ENCODE measurements at places on chromosomes 11 and 22.
A peak's percentile ranks its signal among the peaks of the same experiment; 100 is the strongest.

DNA sequence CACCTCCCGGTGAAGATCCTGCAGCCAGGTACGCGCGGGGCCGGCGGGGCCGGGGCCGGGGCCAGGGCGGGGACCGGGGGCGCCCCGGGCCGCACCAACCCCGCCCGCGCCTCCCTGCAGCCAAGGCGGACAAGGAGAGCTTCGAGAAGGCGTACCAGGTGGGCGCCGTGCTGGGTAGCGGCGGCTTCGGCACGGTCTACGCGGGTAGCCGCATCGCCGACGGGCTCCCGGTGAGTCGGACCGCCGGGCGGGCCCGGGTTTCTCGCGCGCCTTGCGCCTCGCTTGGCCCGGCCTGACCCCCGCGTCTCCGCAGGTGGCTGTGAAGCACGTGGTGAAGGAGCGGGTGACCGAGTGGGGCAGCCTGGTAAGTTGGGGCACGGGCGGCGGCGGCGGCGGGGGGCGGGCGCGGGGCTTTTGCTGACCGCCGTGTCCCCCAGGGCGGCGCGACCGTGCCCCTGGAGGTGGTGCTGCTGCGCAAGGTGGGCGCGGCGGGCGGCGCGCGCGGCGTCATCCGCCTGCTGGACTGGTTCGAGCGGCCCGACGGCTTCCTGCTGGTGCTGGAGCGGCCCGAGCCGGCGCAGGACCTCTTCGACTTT lies 531 bp downstream of the PIM3 start:
- peak; percentile 86 for DNase-seq

DNA sequence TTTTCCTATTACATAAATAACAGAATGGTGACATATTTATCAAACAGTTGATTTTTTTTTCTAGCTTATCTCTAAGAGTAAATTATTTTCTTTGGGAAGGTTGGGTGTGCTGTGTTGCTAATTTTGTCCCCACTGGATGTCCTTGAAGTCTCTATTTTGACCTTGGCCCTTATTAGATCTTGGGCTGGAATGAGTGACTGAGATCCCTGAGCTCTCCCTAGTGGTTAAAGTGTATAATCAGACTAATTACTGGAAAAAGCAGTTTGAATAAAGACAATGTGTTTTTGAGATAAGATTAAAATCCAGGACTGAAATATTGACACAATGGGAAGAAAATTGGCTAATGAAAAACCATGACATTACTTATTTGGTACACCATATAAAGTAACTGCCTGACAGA lies 56.1 kb downstream of the AASDHPPT start:
- DNase-seq, result no peak

GRCh38 chr22:30612789-30613188 lies 5.8 kb downstream of the TCN2 start:
- no peak for DNase-seq

DNA sequence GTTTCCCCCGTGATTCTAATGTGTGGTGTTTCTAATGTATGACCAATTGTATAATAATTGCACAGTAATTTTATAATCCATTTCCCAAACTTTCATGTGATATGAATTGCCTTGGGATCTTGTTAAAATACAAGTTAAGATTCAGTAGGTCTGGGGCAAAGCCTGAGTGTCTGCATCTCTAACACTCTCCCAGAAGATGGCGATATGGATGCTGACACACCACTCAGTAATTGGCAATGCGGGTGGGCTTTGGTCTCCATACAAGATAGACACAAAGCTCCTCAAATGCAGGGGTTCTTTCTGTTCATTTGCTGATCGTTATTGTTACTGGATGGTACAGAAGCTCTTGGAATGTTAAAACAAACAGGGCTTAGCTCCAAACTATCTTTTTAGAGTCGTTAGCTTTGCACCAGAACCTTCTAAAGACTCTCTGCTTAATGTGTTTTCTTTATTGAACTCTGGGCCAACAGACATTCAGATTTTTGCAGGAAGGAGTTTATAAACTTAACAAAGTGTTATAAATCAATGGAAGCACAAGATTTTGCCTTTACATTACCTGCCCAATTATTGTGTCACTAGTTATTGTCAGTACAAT lies 45.4 kb upstream of the ANO3 start:
- DNase-seq, result no peak

DNA sequence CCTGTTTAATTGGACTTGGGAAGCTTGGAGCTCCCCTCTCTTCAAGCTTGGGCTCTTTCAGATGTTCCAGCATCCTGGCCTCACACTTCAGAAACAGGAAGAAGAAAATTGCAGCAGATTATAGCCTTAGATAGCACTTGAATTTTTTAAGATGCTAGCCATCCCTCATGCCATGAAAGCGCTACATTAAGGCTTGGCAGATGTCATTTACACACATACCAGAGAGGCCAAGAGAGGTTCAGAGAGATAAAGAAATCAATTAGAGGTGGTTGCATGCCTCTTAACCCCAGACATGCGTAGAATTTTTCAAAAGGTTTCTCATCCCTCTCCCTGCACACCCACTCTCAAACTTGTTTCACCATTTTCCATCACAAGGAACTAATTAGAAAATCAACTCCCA lies 31.9 kb upstream of the DBX1 start:
- DNase-seq, result no peak

DNA sequence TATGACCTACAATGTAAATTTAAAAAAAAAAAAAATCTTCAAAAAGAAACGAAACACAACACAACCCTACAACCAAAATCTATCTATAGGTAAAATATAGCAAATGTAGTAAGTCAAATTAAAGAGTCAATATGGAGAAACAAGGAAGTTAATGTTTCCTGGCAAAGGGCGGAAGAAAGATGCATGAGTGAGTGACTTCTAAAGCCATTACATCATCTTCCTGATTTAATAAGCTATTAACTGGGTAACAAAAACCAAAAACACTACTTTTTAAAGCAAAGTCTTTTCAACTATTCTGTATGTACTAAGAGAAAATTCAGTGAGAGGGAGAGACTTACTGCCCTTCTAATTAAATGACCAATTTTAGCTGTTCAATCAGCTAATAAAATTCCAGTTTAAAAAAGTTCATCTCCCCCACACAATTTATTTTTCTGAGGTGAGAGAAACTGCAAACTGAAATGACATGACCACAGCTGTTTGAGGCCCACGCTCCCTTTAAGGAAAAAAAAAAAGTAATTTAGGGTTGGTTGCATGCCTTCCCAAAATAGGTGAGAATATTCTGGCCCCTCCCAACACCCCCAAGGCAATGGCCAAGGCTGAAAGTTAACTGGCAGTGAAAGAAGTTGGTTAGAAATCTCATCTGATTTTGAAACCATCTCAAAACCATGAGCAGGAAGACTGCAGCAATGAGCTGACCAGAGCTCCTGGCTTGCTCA lies 5.9 kb downstream of the SF1 start:
- DNase-seq, result no peak

DNA sequence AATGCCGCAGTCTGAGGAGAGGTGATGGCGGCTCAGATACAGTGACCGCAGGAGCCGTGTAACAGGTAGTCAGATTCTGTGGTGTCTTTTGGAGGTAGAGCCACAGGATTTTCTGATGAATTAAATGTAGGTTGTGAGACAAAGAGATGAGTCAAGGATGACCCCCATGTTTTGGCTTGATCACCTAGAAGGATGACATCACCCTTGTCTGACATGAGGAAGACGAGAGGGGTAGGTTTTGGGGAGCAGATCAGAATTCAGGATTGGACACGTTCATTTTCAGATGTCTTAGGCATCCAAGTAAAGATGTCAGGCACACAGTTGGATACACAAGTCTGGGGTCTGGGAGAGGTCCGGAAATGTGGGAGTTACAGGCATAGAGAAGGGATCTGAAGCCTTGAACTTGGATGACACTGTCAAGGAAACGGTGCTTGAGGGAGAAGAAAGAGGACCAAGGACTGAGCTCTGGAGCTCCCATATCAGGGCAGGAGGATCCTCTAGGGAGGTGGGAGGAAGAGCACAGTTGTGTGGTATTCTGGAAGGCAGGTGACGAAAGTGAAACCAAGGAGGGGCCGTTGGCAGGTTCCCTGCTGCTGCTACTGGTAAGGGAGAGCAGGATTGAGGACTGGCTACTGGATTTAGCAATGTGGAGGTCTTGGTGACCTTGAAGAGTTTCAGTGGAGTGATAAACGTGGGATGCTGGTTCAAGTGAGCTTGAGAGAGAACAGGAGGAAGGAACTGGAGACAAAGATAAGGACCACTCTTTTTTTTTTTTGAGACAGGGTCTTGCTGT lies 12.6 kb upstream of the GDPD5 start:
- DNase-seq, result no peak

DNA sequence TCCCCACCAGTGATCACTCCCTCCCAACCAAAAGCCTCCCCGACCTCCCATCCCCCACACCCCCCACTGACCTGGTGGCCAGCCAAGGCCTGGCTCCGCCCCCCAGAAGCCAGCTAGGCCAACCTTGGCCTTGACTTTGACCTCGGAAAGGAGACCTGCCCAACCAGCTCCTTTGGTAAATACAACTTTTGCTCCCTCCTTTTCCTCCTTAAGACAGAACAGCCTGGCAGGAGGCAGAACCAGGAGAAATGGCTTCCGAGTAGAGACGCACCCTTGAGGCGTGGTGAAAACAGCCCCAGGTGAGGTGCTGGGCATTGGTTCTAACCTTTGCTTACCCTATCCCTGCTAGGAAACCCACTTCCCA lies 27.0 kb downstream of the PLEKHA7 start:
- DNase-seq, result no peak

DNA sequence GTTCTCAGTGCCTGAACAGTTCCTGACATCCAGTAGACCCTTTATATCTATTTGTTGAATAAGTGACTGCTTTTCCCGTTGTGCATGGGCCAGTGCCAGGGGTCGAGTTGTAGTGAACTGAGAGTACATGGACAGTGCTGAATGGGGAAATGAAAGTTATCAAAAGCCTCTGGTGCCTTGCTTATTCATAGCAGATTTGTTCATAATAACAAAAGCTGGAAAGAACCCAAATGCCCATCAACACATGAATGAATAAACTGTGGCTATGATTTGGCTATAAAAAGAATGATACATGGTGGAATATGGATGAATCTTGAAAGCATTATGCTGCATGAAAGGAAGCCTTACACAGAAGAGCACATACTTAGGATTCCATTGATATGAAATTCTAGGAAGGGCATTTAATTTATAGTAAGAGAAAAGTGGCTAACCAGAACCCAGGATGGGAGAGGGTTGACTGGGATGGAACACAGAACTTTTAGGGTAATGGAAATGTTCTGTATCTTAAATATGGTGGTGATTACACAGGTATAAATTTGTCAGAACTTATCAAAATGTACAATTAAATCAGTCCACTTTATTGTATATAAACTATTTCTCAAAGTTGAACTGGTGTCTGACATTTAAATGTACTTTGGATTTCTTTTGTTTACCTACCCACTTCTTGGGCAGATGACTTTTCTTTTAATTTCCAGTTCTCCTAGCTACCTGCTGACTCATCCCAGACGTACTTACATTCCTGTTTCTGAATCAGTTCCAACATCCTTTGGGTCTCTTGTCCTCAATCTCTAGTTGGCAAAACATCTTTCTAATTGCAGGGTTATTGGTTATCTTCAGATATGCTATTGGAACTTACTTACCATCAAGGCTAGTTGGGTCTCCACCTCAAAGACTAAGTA lies 42.8 kb downstream of the PACS1 start:
- DNase-seq, result no peak

DNA sequence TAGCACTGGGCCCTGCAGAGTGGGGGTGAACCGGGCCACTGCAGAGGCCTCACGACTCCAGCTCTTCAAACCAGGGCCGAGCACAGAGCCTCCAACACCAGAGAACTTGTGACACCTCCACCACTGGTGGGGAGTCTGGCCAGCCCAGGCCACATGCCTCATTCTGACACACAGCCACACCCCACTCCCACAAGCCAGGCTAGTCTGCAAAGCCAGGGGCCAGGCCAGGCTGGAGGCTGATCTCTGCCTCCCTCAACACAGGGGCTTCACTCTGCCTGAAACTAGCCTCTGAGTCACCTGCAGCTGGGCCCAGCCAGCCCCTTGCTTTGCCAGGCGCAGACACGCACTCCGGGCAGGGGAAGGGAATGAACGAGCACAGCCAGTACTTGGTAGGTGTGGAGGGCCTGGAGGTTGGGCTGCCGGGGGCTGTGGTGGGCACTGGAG lies 102.9 kb downstream of the MED15 start:
- no peak for DNase-seq

GRCh38 chr11:75565916-75566762 lies 4.1 kb downstream of the SERPINH1 start:
- peak; percentile 77 for DNase-seq

Data from posterior vena cava (tissue), 2 donors.